ENCODE measurements at places on chromosomes 1 and 21.

- DNase-seq, result peak; percentile 7
Measured at GRCh38 chr21:28822486-28823335, 170.0 kb downstream of the LTN1 start.

DNA sequence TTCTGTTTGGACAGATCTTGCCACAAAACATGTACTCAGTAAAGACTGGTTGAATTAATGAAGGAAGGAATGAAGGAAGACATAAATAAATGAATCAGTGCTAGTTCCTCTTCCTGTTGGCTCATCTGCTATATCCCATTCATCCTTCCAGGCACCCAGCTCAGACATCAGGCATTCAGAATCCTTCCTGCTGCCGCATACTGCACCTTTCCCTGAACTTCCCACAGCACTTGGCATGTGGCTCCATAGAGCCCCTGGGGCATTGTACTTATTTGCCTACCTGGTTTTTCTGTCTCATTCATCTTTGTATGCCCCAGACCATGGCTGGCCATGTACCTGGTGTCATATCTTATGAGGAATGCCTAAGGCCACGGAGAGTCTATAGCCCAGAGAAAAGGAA, 34.4 kb upstream of the ZNF648 start:
- DNase-seq, result no peak

- no peak for DNase-seq
Measured at GRCh38 chr1:27956761-27957160, 3.0 kb upstream of the XKR8 start.

DNA sequence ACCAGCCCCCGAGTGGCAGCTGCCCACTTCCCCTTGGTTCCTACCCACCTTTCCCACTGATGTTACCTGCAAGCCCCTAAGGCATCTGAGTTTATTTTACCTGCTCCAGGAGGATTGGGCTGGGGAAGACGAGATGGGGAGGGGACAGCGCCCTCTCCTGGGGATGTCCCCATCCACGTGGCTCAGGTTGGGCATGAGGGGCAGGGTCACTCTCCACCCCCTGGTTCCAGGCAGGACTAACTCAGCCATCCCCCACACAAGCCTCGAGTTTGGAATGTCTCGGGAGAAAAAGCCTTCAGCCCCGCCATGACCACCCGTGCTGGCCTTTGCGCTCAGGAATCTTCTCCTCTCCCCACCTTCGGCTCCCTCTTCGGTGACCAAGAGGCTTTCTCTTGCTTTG, 90.0 kb downstream of the ARHGEF10L start:
- DNase-seq, result no peak

DNA sequence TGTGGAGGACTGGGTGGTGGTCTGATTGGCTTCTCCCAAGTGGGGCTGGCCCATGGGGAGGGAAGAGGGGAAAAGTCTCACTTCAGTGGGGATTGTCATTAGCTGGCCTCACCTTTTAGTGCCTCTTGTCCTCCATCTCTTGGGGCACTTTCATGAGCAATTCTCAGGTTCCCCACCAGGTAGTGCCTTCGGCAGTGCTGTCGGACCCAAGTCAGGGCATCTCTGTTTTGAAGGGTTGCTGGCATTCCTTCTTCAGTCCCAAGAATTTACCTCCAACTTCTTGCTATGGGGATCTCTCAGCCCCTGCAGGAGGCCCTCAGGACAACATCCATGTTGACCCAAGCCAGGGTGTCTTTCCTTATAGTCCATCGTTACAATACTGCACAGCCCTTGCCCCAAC, 54.7 kb upstream of the F3 start:
- DNase-seq, result no peak

DNA sequence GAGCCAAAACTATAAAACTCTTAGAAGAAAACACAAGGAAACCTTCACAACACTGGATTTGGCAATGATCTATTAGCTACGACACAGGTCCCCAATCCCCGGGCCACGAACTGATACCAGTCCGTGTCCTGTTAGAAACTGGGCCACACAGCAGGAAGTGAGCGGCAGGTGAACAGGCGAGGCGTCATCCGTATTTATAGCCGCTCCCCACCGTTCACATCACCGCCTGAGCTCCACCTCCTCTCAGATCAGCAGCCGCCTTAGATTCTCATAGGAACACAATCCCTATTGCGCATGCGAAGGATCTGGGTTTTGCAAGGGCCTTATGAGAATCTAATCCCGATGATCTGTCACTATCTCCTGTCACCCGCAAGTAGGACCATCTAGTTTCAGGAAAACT, 11.9 kb downstream of the TFB2M start:
- no peak for DNase-seq

GRCh38 chr21:31347435-31348032, 3.5 kb upstream of the TIAM1 start:
- DNase-seq, result no peak

DNA sequence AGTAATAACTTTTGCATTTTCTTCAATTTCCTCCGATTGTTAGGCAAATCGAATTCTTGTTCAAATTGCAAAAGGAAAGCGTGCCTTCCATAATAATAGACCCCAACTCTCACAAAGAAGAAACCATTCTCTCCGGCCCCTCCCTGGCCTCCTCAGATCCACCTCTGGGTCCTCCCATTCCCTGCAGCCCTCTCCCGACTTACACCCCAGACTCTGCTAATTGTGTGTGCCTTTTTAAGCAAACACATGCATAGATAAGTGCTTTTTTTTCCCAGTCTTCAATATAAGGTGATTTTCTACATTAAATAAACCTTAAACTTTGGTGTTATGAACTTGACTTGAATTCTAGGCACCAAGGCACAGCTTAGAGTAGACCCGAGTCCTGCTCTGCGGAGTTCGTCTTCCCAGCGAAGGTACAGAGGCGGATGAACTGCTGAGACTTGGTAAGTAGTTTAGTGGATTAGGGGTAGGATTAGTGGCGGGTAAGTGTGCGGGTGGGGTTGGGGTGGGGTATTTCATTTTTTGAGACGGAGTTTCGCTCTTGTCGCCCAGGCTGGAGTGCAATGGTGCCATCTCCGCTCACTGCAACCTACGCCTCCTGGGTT, 1.5 kb downstream of the L1TD1 start:
- no peak for DNase-seq

GRCh38 chr1:56855190-56855589, 593 bp downstream of the C8A start:
- no peak for DNase-seq

GRCh38 chr21:15671188-15671587, 58.6 kb upstream of the USP25 start:
- no peak for DNase-seq

DNA sequence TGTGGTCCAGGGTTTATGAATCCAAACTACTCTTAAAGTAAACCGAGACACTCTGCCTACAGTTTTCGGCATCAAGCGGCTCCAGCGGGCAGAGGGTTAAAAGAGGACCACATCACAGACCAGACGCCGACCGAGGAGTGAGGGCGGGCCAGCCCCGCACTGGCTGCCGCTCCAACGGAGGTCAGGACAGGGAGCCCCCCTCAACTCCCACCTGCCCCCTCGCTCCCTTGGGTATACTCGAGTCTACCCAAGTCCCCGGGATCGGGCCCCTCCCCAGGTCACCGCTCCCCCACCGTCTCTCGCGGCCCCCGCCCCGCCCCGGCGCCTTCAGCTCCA, 312 bp downstream of the ARNT start:
- DNase-seq, result peak; percentile 88

- DNase-seq, result no peak
Measured at GRCh38 chr1:3261007-3261968, 192.3 kb downstream of the PRDM16 start.

GRCh38 chr1:52551507-52552235, 1.2 kb downstream of the TUT4 start:
- peak; percentile 9 for DNase-seq

Data from spinal cord (tissue), 10 donors.